ENCODE measurements at places on chromosomes 12 and 14.

DNA sequence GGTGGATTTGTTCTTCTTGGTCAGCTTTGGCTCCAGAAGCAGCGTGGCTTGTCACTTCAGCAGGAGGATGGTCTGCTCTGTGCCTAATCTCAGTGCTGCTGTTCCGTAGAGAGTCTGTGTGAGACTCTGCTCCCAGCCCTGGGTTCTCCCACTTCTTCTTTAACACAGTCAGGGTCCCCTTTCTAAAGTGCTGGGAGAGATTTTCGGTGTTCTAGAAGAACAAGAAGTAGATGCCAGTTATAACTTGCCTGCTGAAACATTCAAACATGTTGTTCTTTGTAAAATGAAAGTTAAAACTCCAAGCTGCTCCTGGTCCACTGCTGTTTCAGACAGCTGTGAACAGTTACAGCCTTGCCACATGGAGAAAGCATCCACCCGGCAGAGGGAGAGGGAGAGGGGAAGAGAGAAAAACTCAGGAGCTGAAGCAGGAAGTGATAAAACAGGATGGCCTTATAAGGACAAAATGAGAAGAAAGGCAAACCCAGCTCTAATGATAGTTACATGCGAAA lies 55.2 kb upstream of the CERS5 start:
- no peak for DNase-seq

GRCh38 chr12:32515137-32515873 lies 115.9 kb downstream of the FGD4 start:
- no peak for DNase-seq

- DNase-seq = no peak
These were observed 21.3 kb downstream of the CRADD start for GRCh38 chr12:93698307-93699092.

DNA sequence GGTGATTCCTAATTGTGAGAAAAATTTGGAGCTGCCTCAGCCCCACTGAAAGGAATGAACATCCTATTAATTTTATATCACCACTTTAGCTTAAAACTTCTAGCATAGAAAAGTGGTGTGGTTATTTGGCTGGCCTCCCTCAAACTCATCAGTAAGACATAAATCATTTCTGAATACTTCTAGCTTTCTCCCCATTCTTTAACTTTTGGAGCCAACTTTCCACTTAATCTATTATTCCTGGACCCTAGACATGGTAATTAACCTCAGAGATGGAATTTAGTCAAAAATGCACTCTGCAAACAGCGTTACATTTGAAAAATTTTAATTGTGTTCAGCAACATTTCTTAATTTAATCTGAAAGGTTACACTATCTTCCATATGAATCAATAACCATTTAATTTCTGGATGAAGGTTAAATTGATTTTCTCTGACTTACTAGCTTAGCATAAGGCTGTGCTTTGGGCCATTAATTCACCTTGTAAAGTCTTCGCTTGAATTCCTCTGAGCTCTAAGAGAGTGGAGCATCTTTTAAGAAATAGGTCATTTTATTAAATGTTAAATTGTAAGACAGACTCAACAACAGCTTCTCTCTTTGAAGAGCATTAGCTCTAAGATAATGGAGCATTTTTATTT lies 753.6 kb upstream of the STXBP6 start:
- DNase-seq = no peak

GRCh38 chr14:99718031-99718810 lies 34.1 kb downstream of the CYP46A1 start:
- no peak for DNase-seq

DNA sequence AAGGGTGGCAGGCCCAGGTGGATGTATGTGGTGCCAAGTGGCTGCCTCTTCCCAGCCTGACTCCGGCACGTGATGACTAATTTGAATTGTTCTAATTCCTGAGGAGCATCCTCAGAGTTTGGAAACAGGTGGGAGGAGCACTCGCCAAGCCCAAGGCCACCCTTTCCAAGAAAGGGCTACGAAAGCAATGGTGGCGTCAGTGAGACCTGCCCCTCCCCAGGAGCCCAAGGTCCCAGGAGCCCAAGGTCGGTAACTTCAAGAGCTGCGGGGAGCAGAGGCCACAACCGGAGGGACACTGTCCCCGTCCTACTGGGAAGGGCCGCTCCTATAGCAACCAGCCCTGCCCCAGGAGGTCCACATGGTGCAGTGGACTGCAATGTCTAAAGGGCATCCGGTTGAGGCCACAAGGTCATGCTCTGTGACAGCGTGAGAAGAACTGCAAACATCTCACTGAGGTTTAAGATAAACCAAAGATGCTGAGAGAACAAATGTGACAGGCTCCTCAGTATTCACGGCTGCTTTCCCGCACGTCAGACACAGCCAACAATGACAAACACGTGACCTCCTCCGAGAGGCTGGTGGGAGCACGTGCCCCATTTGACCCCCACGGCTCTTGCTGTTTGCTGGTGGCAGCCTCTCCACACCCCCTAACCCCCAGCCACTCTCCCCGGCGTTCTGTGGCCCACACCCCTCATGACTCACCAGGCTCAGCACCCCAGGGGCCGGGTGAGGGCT lies 79.6 kb downstream of the ITPK1 start:
- DNase-seq = no peak

DNA sequence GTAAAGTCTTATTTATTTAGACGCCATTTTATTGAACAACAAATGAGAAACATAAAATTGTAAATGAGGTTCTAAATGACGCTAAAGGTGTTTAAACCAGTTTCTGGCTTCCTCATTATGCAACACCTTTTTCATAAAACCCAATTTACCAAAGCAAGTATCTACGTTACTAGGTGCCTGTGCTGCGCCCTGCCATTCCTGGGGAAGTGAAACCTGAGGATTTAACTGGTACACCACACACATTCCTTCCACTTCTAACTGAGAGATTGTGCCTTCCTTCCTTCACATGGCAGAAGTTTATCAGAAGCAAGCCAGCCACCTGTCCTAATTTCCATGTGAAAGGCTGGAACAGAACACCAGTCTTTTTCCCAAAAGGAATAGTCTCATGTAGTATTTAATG lies 40.3 kb upstream of the GCH1 start:
- no peak for DNase-seq

GRCh38 chr12:29148911-29149690 lies at the start of gene FAR2:
TSS of gene FAR2 (plus strand) at chr12:29149278. CDS start at chr12:29270450, 121,172 bp downstream.
- no peak for DNase-seq

DNA sequence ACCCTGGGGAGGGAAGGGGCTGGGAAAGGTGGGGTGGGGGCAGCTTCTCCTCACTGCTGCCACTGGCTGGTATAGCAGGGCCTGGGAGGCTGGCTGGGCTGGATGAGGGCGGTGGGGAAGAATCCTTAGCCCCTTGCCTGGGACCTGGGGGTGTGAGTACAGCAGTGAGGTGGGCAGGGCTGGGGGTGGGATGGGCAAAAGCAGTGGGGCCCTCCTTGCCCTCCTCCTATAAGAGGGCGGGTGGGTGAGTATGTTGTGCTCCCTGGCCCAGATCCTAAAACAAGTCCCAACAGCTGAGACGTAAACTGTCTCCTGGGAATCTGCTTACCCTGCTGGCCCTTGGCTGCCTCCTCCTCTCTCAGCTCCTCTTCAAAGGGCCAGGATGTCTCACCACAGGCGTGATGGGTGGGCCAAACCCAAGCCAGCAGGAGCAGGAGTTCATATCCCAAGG lies 2.2 kb downstream of the NCKAP5L start:
- DNase-seq = no peak

DNA sequence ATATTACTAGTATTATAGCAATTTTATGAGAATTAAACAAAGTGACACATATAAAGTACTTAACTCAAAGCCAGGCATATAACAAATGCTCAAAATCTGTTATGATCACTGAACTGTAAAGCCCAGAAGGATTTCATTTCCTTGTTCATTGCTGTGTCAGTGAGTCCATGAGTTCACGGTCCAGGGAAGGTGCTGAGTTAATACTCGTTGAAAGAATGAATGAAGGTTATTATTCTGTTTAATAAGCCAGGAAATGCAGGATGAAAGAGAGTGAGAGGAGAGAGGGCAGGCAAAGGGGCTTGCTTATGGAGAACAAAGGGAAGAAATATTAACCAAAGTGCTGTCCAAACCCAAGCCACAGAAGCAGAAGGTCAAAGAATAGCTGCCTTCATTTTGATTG lies 40.2 kb upstream of the NT5DC3 start:
- DNase-seq = no peak

GRCh38 chr14:23056145-23056955 lies 970 bp downstream of the CDH24 start:
- no peak for DNase-seq

GRCh38 chr14:71597287-71597920 lies 334.8 kb upstream of the RGS6 start:
- DNase-seq = no peak

GRCh38 chr12:53097564-53098353 lies at the start of gene IGFBP6:
TSS of gene IGFBP6 (plus strand) at chr12:53097667. CDS start at chr12:53097718, 51 bp downstream.
- peak; percentile 36 for DNase-seq

GRCh38 chr12:80205960-80206359 lies 106.6 kb downstream of the OTOGL start:
- DNase-seq = no peak

DNA sequence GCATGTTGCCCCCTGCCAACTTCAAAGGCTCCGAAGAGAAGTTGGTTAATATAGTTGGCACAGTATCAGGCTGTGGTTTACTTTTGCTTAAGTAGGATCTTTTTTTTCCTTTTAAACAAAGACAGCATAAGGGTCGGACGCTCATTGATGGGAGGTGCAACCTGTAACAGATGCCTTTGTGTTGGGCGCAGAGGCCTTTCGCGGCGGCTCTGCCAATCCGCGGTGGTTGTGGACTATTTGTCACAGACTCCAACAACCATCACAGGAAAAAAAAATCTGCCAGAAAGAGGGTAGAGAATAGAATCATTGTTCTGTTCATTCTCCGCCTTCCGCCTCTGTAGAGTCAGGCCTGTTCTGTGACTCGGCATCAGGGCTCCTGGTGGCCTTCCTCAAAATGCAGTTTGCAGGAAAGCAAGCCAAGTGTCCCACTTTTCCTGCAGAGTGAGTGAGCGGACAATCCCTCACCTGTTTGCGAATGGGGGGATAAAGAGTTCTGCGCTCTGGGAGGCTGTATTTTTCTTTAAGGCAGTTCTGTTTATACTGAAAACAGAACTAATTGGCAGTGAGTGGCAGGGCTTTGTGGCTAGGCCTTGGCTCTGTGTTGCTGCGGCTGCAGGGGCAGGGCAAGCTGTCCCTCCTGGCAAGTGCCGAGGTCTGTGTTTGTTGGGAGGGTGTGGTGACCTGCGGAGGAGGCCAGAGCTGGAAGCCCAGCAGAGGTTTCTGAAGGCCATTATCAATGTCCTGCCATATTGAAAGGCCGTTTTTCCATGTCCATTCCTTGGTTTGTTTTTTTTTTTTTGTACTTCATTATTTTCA lies 83.0 kb upstream of the PIWIL1 start:
- no peak for DNase-seq

- DNase-seq = no peak
These were observed 51.3 kb downstream of the AMN start for GRCh38 chr14:102973706-102974285.

DNA sequence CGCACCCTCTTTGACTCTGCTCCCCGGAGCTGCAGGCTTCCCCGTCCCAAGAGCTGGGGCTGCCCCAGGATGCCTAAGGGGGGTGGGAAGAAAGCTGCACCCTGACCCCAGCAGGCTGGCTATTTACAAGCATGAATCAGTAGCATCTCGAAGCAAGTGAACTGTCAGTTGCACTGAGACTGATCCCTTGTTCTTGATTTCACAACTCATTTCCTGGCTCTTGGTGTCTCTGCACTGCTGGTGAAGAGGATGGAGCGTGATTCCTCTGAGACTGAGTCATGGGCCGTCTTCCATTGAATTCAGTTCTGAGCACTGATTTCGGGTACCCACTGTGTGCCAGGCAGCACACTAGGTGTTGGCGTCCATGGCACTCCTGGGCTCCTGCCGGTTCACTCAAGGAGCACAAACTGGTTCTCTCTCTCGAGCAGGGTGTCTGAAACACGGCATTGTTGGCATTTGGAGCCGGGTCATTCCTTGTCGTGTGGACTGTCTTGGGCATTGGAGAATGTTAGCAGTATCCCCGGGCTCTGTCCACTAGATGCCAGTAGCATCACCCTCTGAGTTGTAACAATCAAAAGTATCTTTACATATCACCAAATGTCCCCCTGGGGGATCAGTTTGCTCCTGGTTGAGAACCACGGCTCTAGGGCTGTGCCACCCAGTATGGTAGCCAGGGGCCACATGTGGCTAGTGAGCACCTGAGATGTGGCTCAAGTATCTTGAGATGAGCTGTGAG lies 86.9 kb downstream of the RIN3 start:
- DNase-seq = no peak

DNA sequence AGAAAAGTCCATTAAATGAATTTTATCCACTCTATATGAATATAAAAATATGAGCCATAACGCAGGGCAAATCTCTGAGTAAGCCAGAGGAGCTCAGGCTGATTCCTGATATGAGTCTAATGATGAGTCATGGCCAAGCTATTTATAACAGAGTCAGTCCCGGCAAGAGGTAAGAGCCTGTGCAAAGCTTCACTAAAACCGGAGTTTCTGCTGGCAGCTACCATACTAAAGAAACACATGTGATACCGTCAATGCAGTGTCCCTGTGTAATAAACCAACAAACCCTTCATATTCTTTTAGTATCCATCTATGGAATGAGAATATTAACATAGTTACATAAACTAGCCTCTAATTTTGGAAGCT lies 319.4 kb downstream of the KCNC2 start:
- no peak for DNase-seq

GRCh38 chr12:23463172-23463571 lies 486.3 kb downstream of the SOX5 start:
- no peak for DNase-seq

DNA sequence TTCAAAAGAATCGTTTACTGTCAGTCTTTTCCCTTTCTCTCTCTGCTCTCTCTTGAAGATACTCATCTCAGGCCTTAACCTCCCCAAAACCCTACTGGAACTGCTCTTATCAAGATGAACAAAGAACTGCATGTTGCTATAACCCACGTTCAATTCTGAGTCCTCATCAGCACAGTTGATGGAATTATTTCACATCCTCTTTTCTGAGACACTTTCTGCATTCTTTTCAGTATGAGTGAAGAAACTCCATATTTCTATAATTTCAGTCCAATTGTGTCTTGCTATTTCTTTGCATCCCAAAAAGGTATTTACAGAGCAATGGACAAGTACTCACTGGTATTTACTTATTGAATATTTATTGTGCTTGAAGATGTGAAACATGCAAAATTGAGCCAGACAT lies 160.1 kb upstream of the CPNE8 start:
- DNase-seq = no peak
